GM03348 (cell line): ENCODE measurements at places on chromosomes 4 and X.

DNA sequence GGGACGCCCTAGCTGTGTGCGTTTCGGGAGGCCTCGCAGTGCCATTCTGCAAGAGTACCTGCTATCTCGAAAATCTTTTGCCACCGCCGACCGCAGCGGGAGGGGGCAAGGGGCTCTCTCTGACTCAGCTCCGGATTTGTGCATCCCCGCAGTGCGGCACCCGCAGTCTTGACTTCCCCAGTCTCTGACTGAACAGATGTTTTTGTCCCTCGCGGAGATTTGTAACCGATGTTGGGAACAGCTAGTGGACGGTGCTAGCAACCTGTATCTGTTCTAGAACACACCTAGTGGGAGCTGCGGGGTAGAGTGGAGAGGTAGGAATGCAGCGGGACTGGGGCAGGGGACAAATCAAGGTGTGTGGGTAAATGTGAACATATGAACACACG lies 17.2 kb downstream of the NKX6-1 start:
- DNase-seq, result no peak

GRCh38 chr4:80423553-80424224 lies 88.2 kb downstream of the CFAP299 start:
- DNase-seq, result no peak

DNA sequence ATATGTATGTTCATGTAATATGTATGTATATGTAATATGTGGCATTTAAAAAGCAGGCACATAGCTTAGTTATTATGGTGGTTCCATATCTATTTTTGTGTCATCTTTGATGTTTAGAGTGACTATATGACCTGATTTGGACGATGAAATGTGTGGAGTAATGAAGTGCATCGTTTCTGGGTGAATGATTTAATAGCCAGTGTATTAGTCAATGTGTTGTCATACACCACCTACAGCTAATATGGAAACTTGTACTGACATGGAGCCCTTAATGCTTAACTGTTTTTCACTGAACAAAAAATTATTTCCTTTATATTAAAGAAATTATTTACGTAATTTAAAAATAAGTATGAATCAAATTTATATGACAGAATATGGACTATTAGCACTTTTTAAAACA lies 292.3 kb upstream of the FSTL5 start:
- DNase-seq, result no peak

- peak; percentile 40 for DNase-seq
These were observed 7.2 kb downstream of the IL15 start for GRCh38 chr4:141643557-141643956.

DNA sequence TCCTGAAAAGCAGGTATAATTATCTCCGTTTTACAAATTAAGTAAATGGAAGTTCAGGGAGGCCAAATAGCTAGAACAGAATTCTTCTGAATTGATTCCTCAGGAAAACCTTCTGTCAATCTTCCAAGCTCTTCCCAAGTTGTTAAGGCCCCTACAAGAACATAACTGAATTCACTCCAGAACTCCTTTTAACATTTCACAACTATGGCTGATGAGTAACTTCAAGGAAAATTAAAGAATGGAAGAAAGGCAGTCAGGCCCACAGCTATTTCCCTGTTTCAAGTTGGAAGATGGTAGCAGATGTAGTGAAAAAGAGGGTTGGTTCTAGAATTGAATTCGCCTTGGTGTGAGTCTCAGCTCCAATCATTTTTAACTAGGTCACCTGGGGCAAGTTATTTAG lies 15.9 kb downstream of the SETD7 start:
- peak; percentile 43 for DNase-seq

DNA sequence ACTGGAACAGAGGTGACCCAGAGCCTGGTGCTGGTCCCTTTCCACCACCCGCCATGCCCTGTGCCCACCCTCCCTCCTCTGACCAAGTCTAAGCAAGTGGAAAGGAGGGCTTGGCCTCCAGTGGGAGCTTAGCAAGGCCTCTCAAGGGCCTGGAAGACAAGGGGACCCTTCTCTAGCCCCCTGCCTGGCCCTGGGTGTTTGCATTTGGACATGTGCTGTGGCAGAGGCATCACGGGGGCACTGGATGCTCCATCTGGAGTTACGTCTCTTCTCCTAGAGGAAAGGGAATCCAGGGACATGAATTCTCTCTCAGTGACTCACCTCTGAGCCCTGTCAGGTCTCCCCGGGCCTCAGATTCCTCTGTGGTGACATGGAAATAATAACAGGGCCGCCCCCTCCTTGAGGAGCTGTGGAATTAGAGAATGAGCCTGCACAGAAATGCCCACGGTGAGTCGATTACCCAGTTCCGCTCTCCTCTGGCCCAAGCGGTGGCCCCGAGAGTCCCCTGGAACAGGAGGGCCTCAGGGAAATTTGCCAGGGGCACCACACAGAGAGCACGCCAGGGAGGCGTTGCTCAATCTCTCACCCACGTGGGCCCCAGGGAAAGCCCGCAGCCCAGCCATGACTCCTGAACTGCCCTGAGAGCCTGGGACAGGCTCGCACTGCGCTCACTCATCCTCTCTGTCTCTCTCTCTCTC lies 189.6 kb downstream of the BCOR start:
- peak; percentile 88 for DNase-seq

GRCh38 chr4:150297861-150298474 lies 219.7 kb downstream of the DCLK2 start:
- peak; percentile 39 for DNase-seq

DNA sequence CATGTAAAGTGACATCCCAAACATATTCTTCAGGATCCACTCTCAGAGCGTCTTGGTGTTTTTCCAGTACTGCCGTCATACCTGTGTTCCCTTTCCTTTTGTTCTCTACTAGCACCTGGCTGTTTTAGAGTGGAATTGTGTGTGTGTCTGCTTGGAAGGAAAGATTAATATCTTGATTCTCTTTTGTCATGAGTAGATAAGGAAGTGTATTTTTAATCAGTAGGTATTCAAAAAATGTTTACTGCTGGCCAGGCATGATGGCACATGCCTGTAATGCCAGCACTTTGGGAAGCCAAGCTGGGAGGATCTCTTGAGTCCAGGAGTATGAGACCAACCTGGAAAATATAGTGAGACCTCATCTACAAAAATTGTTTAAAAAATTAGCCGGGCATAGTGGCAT lies 198.8 kb downstream of the CBR4 start:
- no peak for DNase-seq

- no peak for DNase-seq
These were observed 48.8 kb upstream of the MAN2B2 start for GRCh38 chr4:6526156-6526555.

GRCh38 chr4:31108762-31109161 lies 388.6 kb downstream of the PCDH7 start:
- DNase-seq, result no peak

DNA sequence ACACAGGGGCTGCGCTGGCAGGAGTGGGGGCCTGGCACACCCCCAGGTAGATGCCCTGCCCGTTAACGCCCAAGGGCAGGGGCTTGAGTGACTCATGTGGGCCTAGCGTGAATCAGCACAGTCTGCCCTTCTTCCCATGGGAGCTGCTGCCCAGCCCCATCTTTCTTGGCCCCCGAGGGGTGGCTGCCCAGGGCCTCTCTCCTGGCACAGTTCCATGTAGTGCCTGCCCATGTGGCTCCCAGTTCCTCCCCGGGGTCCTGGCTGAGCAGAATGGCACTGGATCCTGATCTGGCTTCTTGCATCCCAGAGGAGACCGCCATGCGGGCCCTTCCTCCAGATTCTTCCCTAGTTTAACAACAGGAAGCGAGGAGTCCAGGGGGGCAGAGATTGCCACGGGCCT lies 2.1 kb upstream of the AVPR2 start:
- DNase-seq, result no peak

DNA sequence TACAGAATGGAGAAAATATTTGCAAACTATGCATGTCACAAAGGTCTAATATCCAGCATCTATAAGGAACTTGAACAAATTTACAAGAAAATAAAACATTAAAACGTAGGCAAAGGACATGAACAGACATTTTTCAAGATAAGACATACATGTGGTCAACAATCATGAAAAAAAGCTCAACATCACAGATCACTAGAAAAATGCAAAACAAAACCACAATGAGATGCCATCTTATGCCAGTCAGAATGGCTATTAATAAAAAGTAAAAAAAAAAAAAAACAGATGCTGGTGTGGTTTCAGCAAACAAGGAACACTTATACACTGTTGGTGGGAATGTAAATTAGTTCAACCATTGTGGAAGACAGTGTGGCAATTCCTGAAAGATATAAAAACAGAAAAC lies 75.8 kb upstream of the IL13RA2 start:
- no peak for DNase-seq

GRCh38 chr4:41077628-41078027 lies 136.7 kb downstream of the APBB2 start:
- DNase-seq, result no peak

- DNase-seq, result no peak
These were observed 682.4 kb upstream of the GRIA3 start for GRCh38 chrX:122501652-122502051.

GRCh38 chr4:43047058-43047457 lies 154.5 kb downstream of the GRXCR1 start:
- DNase-seq, result no peak

DNA sequence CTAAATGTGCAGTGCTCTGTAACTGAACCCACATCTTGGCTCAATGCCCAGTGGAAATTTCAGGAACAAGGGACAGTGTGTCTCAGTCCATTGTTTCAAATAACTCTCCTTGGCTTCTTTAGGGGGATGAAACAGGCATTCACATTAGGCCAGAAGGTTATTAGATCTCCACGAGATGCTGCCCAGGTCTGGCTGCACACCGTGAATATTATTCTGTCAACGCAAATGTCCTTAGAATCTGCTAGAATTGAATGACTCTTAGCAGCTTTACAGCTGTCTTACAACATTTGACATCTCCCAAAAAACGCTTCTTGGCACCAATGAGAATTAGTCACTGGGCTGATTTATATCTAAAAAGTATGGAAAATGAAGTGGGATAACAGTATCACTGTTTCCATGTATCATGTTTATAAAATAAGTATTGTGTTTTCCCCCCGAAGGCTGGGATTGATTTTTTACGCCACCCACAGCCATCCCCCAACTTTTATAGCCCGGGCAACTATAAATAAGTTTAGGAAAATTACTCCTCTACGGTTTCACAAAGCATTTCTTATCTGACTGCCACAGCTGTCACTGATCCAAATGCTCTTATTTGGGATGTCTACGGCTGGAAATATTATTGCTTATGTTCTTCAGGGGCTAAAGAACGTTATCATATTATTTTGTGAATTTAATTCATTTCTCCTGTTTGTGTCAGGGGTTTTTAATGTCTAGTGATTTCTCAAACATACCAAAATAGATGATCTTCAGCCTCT lies 559.7 kb upstream of the FAT1 start:
- DNase-seq, result peak; percentile 17

- peak; percentile 47 for DNase-seq
These were observed 31.1 kb upstream of the CLNK start for GRCh38 chr4:10715696-10716095.

- peak; percentile 1 for DNase-seq
These were observed 66.1 kb downstream of the DNAAF6 start for GRCh38 chrX:107272431-107272921.

DNA sequence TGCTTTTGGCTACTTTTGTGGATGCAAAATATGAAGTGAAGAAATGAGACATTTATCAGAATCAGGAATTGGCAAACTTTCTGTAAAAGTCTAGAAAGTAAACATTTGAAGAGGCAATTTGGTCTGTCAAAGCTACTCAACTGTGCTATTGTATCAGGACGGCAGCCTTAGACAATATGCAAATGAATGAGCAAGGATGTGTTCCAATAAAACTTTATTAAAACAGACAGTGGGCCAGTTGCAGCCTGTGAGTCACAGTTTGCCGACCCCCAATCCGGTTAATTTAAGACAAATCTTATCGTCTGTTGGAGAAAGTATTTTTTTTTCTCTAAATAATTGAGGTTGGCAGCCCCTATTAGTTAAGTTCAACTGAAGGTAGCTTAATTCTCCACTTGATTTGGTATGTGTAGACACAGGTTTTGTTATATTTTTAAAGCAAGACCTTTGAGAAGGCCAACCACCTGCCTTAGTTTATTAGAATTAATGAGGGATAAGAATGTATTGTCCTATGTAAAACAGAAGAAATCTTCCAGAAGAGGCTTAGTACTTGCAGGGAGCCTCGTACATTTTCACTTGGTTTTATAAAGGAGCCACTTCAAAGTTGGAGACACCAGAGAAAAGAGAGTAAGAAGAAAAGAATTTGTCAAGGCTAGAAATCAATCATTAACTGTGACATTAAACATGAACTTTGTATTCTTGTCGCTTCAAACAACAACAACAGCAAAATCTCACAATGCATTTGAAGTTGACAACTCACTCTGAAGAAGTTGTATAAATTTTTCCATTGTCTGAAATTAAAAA lies 81.6 kb upstream of the FAT1 start:
- DNase-seq, result no peak

DNA sequence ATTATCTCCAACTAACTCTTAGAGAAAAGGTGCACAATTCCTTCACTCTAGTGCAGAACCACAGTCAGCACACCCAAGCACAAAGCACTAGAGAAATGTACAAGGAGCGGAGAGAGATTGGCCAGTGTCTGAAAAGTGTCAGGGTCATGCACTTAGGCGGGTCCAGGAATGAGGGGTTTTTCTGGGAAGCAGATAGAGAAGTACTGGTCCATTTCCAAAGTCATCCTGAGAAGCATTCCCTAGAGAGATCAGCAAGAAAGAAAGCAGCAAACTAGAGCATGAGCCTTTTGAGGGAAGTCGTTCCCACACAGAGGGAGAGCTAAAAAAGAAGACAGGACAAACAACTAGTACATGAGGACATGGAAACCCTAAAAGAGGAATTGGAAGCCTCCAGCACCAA lies 168.1 kb upstream of the MAP3K15 start:
- DNase-seq, result no peak

- peak; percentile 45 for DNase-seq
These were observed at the start of gene ANXA3 for GRCh38 chr4:78551420-78552351. Gene ANXA3 (plus strand): TSS chr4:78551770. CDS start chr4:78554474, 2,704 bp downstream.

DNA sequence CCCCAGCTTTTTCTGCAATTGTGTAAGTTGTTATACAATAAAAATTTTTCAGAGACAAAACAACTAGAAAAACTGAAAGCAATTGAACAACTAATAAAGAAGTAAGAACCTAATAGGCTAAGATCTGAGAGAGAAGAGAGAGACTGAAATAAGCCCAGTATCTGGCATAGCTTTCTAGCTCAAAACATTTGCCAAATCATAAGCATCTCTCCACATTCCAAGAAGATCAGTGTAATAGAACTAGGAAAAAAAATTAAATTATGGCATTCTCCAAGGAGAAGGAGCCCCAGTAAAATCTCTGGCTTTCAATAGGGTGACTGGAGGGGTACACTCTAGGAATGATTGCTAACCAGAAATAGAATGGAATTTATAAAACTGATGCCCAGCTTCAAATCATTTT lies 19.0 kb upstream of the PPP3CA start:
- DNase-seq, result peak; percentile 56
